ENCODE measurements at places on chromosomes 16 and 17.

GRCh38 chr16:81695321-81696165, 83.5 kb upstream of the PLCG2 start:
- DNase-seq = no peak

DNA sequence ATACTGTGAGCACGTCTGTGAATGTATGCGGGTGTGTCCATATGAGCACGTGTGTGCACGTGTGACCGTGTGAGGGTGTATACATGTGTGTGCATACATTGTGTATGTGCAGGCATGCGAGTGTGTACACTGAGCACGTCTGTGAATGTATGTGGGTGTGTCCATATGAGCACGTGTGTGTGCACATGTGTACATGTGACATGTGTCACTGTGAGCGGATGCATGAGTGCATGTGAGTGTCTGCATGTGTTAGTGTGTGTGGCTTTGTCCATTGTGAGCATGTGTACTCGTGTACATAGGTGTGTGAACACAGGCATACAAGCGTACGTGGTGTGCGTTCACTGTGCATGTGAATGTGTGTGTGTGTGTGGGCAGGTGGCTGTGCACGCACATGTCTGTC, 17.5 kb upstream of the ACSF3 start:
- no peak for DNase-seq

DNA sequence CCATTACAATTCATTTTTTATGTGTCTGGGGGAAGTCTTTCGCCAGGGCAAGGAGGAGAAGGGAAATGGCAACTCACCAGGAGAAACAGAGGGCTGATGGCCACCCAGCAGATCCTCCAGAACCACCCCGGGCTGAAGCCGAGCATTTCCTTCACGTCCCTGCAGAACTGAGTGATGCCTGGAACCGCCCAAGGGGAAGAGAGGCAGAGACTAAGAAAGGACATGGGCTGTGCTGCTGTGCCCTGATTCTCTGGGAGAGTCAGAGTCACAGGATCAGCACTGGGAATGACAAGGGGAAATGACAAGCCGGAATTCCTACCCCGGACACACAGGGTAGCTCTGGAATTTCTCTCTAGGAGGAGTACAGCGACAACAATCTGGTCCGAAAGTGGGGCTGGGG, 27.8 kb downstream of the SLC6A4 start:
- DNase-seq = no peak

- DNase-seq = no peak
Observed at GRCh38 chr17:9023392-9024218, 2.3 kb downstream of the NTN1 start.

DNA sequence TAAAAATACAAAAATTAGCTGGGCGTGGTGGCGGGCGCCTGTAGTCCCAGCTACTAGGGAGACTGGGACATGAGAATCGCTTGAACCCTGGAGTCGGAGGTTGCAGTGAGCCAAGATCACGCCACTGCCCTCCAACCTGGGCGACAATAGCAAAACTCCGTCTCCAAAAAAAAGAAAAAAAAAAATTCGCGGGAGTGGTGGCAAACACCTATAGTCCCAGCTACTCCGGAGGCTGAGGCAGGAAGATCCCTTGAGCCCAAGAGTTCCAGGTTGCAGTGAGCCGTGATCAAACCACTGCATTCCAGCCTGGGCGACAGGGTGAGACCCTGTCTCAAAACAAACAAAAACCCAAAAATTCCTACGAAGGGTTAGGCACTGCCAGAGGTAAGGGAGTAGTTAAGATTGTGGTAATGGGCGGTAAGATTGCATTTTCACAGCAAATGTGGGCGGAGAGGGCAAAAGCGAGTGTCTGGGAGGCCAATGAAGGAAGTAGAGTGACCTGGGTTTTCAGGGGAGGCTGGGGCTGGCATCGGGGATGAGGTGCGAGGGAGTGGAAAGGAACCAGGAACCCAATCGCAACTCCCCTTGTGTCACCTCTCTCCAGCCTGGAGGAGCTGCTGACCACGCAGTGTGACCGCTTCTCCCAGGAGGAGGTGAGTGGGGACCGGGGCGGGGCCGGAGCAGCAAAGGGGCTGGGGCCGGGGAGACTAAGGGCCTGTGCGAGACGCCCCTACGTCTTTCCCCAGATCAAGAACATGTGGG, 2.6 kb downstream of the MYL11 start:
- no peak for DNase-seq

DNA sequence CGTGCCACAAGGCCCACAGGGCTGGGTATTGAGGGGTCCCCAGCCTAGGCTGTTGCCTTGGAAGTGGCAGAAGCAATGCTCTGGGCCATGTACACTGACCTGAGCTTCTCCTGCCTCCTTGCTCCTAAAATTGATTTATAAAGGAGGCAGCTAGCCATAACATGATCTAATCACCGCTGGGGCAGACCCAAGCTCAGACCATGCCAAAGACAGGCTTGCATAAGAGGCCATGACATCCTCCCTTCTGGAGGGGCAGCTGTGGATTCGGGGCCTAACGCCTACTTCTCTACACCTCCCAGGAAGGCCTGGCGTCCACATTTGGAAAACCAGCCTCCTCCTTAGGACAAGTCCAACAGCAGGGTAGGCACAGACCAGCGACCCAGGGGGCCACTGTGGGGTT, 12.3 kb downstream of the HSD11B2 start:
- DNase-seq = no peak

DNA sequence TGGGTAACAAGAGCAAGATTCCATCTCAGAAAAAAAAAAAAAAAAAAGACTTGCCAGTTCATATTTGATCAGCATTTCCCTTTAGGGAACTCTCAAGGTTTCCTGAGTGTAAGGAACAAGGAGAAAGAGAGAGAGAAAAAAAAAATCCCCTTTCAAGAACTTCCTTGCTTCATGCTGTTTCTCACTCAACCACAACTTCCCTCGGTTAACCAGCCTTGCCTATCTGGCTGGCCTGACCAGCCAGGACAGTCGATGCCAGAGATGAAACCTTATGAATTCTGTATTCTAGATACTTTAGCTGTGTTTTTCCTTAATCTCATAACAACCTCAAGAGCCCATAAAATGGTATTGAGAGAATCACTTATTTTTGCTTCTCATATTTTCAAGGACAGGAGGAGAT, 2.6 kb upstream of the N4BP1 start:
- no peak for DNase-seq

GRCh38 chr17:444879-445454, 92.4 kb upstream of the RPH3AL start:
- DNase-seq = no peak

DNA sequence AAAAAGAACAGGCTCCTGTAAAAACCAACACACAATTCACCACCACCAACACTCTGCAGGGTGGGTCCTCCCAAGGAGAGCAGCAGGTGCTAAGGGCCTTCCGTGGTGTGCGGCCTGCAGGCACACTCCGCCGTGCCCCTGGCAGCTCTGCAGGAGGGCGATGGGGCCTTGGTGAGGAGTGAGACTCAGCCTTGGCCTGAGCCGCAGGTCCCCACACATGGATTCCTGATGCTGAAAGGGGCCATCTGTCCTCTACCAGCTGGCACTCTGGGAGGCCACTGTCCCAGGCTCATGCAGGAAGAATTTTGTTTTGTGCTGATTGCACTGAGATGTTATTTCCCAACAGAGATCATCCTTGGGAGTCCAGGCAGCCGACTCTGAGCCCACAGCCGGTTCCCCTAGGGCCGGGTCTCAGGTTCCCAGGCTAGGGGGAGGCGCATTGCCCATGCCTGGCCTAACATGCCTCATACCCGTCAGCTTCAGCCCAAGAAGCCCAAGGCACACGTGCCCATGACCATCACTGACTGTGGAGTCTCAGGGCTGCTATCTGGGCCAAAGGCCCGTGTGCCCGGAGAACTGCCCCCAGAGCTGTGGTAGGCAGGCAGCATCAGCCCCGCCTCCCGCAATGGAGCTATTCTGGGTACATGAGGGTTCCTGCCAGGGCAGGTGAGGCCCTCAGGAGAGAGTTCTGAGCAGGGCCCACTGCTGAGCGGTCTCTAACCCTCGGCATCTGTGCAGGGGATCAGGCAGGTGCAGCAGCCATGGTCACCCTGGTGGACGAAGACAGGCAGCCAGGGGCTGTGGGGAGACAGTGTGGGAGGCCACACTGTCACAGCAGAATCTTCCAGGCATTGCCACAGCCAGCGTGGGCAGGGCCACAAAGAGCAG, 97.9 kb upstream of the ZNF469 start:
- no peak for DNase-seq
